Activated CD8-positive, alpha-beta T cell treated with anti-CD3 and anti-CD28 coated beads, Interleukin-2, amount 10 ng/mL, durations not matched to agents 7 days and 5 days (primary cell): ENCODE measurements at places on chromosomes 7 and 10. TPM values are rescaled to one million over a fixed set of nuclear protein-coding genes. Genes with fewer than 3 reads are reported as not detected.
A peak's percentile ranks its signal among the peaks of the same experiment; 100 is the strongest.

The ABCC2 gene
- 0.97 TPM for total RNA-seq

The CCL24 gene
- total RNA-seq, result not detected

The CRPPA gene
- total RNA-seq, result 0.81 TPM

The HOXA1 gene
- total RNA-seq, result 0.89 TPM

The TWIST1 gene
- not detected for total RNA-seq

- DNase-seq, result no peak
Measured at GRCh38 chr10:78335691-78336401, 302.2 kb downstream of the RPS24 start.

GRCh38 chr10:118096022-118096421 lies 49.3 kb upstream of the RAB11FIP2 start:
- no peak for DNase-seq

- no peak for DNase-seq
Measured at GRCh38 chr10:111440501-111440900, 363.7 kb downstream of the ADRA2A start.

GRCh38 chr10:133445751-133446708 lies 7.7 kb upstream of the SCART1 start:
- no peak for DNase-seq

- DNase-seq, result no peak
Measured at GRCh38 chr10:77666821-77667220, 29.2 kb upstream of the KCNMA1 start.

DNA sequence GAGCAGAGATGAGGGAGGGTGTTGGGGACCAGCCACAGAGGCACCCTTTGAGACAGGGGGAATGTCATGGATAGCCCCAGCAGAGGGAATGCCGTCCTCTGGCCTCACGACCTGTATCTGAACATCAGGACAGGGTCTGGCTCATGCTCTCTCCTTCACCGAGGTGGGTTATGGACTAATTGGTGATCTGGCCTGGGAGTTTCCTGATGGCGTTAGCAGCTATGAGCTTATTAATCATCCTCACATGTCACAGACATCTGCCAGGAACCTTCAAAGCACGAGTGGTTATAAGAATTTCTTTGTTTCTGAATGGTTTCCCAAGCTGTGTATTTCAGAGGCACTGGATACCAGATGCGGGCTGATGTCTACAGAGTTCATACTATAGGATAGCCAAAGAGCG lies 6.9 kb downstream of the CPA4 start:
- no peak for DNase-seq

DNA sequence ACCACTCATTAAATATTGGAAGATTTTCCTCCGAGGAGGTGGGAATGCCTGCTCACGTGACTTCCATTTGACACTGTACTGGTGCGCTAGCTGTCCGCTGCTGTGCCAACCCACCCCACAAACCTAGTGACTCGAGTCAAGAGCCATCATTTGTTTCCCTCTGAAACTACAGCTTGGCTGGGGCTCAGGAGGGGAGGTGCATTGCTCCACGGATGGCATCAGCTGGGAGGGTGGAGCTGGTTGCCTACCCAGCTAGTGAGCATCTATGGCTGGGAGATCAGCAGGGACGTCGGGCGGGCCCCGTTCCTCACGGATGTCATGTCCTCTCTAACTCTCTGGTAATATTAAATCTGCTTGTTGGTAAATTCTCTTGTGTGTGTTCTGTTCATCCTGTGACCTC lies 9.5 kb upstream of the FOXL3 start:
- DNase-seq, result no peak

GRCh38 chr10:21355591-21356011 lies 169.9 kb downstream of the SKIDA1 start:
- no peak for DNase-seq

DNA sequence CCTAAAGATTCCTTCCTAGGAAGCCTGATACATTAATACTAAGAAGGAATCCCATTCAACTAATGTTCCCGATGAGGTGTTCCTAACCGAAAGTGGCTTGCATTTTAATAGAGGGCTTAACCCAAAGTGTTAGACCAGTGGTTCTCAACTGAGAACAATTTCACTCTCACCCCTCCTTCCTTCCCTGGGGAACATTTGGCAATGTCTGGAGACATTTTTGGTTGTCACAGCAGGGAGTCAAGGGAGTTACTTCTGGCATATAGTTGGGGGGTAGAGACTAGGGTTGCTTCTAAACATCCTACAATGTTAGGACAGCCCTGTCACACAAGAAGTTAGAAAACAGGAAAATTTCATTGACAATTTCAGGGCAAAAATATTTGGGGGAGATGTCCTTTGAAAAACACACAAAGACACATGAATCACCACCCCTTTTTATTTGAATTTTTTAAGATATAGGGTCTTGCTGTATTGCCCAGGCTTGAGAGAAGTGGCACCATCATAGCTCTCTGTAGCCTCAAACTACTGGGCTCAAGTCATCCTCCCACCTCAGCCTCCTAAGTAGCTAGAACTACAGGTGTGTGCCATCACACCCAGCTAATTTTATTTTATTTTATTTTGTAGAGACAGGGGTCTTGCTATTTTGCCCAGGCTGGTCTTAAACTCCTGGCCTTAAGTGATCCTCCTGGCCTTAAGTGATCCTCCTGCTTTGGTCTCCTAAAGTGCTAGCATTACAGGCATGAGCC lies 50.7 kb downstream of the WNT2 start:
- no peak for DNase-seq

DNA sequence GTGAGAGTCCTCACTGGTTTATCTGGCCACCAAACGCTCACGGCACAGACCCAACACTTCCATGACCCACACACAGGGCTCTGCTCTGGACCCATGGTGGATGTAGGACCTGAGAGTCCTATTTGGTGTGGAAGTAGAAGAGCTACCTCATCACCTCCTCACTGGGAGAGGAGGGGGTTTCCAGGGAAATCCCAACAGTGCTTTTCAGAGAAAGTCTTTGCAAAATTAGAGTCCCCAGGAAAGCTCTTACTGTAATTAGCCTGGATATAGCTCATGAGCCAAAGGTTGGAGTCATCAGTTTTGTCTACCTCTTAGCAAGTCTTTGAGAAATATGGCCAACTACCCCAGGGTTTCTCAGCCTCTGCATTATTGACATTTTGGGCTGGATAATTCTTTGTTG lies 34.7 kb upstream of the TARP start:
- DNase-seq, result no peak

DNA sequence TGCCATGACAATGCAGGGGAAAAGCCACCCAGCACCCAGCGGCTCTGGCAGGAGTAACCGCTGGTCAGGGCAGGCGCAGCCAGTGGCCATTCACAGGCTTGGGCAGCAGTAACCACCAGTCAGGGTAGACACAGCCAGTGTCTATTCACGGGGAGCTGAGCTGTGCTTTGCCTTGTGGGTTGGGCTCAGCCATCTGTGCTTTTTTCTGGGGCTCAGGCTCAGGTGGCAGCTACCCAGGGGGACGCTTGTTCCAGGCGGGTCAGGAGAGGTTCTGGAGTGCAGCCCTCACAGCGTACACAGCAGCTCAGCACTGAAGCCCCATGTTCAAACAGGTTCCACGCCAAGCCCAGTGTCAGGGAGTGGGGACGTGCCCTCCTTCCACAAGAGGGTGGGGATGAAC lies 28.5 kb downstream of the FOXL3 start:
- no peak for DNase-seq

GRCh38 chr7:27128034-27128433 lies 2.5 kb downstream of the HOXA4 start:
- no peak for DNase-seq

- peak; percentile 1 for DNase-seq
Measured at GRCh38 chr10:128803790-128804189, 663.3 kb upstream of the MGMT start.

- DNase-seq, result peak; percentile 7
Measured at GRCh38 chr7:73967832-73968290, 60.1 kb upstream of the ELN start.
